ENCODE measurements at places on chromosomes 13 and 19.

DNA sequence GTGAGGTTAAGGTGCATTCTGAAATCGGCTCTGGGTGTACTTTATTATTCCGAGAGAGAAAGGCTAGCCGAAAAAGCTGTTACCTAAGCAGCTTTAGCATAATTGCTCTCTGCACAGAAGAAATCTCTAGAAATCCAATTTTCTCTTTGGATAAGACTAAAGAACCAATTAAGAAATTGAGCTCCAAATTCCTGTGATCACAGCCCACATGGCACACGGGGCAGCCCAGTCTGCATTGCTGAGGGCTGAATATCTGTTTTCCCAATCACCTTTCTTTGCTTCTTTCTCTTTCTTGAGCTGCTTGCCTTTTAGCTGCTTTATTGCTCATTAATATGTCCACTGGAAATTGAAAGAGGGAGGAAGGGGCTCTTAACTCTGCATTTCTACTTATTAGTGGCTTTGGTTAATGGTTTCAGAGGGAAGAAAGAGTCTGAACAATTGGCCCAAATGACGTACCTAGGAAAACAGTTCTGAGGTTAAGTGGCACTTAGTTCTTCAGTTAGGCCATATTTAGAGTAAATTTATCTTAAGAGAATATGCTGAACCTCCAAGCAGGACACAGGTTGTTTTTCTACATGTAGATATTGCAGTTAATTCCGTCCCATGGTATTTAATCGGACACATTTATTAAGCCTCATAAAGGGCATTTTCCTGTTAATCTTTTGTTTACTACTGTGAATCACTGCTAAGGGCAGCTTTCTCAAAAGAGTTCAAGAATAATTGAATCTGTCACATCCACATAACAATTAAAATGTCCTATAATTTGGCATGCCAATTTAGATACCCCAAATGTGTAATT, 265.7 kb downstream of the ABCC4 start:
- no peak for DNase-seq

GRCh38 chr13:51330791-51331190, 8.7 kb upstream of the SERPINE3 start:
- DNase-seq, result no peak

GRCh38 chr13:61138857-61139256, 276.8 kb downstream of the PCDH20 start:
- DNase-seq, result no peak

GRCh38 chr19:54208784-54209057, 8.1 kb downstream of the RPS9 start:
- no peak for DNase-seq

- DNase-seq, result no peak
Measured at GRCh38 chr13:108785844-108786243, 156.4 kb downstream of the MYO16 start.

GRCh38 chr19:57686727-57687126, 5.0 kb downstream of the ZNF551 start:
- no peak for DNase-seq

GRCh38 chr13:95723438-95723837, 46.5 kb downstream of the DNAJC3 start:
- no peak for DNase-seq

- no peak for DNase-seq
Measured at GRCh38 chr13:21894703-21895699, 224.1 kb downstream of the FGF9 start.

GRCh38 chr13:40617801-40618356, 48.6 kb downstream of the FOXO1 start:
- DNase-seq, result no peak

GRCh38 chr13:110874508-110874960, 40.3 kb downstream of the ANKRD10 start:
- peak; percentile 86 for DNase-seq

- peak; percentile 1 for DNase-seq
Measured at GRCh38 chr19:33700408-33701013, 78.8 kb downstream of the CHST8 start.

GRCh38 chr19:3478409-3479176, 1.7 kb downstream of the SMIM24 start:
- no peak for DNase-seq

GRCh38 chr13:86710013-86710412, 910.8 kb upstream of the SLITRK6 start:
- no peak for DNase-seq

- peak; percentile 54 for DNase-seq
Measured at GRCh38 chr19:30666301-30666803, 294.2 kb downstream of the ZNF536 start.

- DNase-seq, result no peak
Measured at GRCh38 chr13:79831556-79831955, 350.6 kb downstream of the NDFIP2 start.

DNA sequence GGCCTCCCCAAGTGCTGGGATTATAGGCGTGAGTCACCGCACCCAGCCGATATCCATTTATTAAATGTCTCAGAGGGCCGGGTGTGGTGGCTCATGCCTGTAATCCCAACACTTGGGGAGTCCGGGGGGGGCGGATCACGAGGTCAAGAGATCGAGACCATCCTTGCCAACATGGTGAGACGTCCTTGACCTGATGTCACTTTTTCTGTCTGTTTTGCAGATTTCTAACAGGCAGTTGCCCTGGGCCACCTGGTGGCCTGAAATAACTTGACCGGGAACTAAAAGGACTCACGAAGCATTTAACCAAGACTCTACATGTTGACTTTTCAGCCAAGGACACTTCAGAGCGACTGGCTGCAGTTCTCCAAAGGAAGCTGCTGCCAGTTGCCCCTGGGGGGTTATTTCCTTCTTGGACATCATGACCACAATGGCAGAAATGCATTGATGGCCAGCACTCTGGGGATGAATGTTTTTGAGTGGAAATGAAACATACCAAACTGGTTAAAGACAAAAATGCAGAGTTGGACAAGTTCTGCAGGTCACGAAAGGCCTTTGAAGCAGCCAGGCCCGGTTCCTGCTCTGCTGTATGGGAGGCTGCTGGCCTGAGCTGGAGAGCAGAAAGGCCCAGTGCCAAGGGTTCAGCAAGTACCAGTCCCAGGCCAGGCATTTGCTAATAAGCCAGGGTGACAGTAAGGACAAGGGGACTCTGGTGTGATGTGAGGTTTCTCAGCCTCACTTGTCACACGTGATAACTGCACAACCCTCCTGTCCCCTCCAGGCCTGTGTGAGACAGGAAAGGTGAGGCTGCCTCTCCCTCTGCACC, 8.3 kb downstream of the ZNF837 start:
- no peak for DNase-seq

DNA sequence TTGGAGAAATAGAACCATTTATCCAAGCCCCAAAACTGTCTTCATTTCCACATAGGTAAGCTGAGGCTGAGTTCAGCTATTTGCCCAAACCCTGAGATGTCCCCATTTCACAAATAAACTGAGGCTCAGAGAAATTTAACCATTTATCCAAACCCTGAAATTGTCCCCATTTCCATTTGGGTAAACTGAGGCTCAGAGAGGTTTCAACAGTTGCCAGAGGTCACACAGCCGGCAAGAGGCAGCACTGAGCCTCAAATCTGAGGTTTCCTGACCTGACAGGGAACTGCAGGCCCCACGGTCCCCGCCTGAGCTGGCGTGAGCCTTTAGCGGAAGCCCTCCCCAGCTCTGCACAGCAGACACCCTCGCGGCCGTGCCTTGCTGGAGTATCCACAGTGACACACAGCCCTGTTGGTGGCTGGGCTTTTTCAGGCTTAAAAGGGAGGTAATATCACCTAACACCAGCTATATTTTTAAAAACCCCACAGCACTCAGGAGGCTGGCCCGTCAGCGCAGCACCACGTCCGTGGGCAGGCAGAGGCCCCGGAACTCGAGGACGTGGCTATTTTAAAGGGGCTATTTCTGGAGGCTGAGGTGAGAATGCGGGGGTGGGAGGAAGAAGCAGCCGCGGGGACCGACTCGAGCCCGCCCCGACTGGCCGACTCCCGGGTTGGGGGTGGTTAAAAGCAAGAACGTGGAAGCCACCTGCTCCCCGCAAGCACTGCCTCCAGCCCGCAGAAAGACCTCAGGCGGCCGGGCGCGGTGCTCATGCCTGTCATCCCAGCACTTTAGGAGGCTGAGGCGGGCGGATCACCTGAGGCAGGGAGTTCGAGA, 18.5 kb downstream of the PTPRS start:
- DNase-seq, result peak; percentile 31

GRCh38 chr13:21330126-21330861, 128.8 kb downstream of the ZDHHC20 start:
- no peak for DNase-seq

- DNase-seq, result no peak
Measured at GRCh38 chr19:4368128-4368820, 24.9 kb downstream of the MPND start.

DNA sequence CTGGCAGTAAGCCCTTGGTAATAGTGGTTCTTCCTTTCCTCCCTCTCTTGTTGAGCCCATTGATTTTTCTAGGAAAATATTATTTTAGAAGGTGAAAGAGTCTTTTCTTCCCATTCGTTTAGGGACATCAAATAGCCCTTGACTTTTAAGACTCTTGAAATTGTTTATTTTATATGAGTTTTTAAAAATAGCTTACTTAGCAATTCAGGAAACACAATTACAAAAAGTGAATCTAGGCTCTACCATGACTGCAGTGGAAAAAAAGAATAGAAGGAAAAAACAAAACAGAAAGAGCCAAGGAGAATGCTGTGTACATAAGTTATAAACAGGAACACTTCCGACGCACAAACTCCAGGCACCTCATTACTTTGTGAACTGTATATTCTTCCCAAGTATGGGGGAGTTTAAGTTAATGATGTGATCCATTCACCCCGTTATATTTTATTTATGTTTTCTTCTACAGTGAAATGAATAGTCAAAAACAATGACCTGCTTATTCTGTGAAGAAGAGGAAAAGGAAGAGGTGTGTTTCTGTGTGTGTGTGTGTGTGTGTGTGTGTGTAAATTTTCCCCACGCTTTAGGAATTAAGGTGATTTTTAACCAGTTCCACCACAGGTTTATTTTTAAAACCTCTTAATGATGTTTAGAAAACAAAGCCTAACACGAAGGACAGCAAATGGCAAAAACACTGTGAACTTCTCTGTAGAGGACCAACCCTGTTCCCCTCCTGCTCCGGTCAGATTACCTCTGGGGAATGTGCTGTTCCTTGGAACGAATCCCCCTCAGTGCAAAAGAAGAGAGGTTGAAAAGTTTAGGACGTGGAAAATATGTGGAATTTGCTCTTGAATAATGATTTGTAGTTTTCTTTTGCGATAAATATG, 266.3 kb downstream of the KLF5 start:
- no peak for DNase-seq

GRCh38 chr19:17243830-17244617, 1.7 kb downstream of the NR2F6 start:
- no peak for DNase-seq

DNA sequence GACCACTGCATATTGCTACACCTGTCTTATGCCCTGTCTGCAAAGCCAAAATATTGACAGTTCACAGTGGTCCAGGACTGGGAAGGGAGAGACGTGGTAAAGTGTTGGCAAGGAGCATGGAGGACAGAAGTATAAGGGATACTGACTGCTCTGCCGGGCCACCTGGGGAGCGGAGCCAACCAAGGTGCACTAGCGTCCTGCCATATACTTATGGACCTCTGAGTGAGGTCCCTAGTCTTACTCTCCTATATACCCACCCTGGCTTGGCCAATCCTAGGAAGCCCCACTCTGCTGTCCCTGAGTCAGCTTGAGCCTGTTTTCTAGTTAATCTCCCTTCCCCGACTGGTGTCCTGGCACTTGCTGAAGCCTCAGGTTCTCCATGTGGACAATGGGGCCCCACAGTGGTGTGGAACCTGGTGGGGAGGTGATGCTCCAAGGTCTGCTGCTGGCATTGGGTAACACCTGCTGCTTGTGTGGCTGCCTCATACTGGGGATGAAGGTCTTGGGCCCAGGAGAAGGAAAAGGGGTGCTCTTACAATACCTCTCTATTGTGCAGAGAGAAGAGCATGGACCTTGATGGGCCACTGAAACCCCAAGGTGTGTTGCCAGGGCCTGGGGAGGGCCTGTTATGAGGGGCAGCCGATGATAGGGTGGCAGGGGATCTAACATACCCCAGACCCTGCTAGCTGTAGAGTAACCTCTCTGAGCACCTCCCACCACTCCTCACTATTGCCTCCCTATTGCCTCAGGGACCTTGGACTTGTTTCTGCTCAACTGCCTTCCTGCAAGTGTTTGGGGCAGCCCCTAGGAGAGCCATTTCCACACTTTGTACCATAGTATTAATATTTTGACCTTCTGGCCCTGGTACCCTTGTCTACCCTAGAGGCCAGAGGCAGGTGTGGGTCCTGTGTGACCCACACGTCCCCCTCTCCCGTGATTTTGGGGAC, 6.7 kb upstream of the TRIM28 start:
- no peak for DNase-seq

DNA sequence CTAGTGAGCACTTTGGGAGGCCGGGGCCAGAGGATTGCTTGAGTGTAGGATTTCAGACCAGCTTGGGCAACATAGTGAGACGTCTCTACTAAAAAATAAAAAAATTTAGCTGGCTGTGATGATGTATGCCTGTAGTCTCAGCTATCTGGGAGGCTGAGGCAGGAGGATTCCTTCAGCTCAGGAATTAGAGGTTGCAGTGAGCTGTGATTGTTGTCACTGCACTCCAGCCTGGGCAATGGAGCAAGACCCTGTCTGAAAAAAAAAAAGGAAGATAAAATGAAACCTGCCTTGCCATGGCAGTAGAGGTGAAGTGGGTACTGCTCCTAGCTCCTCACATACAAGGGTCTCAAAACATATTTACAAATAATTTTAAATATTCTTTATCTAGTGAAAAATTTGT, 7.4 kb downstream of the UCHL3 start:
- DNase-seq, result no peak

DNA sequence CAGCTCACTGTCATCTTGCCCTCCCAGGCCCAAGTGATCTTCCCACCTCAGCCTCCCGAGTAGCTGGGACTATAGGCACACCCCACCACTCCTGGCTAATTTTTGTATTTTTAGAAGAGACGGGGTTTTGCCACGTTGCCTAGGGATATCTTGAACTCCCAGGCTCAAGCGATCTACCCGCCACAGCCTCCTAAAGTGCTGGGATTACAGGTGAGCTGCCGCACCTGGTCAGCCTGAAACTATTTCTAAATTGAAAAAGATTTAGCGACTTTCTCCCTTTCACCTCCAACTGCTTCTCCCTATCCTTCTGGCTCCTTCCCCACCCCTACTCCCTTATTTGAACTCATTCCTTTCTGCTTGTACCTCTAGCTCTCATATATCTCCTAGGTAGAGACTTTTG, 19.8 kb upstream of the NAA16 start:
- DNase-seq, result no peak

GRCh38 chr19:11769995-11770394, 3.2 kb downstream of the ZNF441 start:
- no peak for DNase-seq

GRCh38 chr19:4448147-4448985, 9.2 kb downstream of the UBXN6 start:
- no peak for DNase-seq

- DNase-seq, result peak; percentile 76
Measured at GRCh38 chr19:12965017-12965811, 4.2 kb upstream of the DAND5 start.
